ENCODE measurements at places on chromosomes 4 and X.

GRCh38 chr4:128716338-128716737 lies 93.2 kb upstream of the JADE1 start:
- no peak for DNase-seq

DNA sequence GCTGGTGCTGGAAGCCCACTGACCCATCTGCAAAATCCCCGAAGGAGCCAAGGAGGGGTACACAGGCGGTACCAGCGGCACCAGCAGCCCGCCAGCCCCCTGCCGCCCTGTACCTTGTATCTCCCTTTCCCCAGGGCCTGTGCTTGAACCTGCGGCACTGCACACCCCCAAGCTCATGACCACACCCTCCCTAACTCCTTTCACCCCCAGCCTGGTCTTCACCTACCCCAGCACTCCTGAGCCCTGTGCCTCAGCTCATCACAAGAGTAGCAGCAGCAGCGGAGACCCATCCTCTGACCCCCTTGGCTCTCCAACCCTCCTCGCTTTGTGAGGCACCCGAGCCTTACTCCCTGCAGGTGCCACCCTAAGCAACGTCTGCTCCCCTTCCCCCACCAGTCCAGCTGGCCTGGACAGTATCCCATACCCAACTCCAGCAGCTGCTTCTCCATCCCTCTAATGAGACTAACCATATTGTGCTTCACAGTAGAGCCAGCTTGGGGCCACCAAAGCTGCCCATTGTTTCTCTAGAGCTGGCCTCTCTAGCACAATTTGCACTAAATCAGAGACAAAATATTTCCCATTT lies 94.9 kb downstream of the LARP1B start:
- DNase-seq, result no peak

GRCh38 chrX:77446908-77447652 lies at the start of gene FGF16:
Gene FGF16 (plus strand): TSS chrX:77447389. CDS start chrX:77447675, 286 bp downstream.
- peak; percentile 53 for DNase-seq

- DNase-seq, result no peak
Measured at GRCh38 chrX:25442499-25442898, 426.7 kb upstream of the ARX start.

All from right kidney (tissue), 9 donors.